Dorsolateral prefrontal cortex (tissue), 122 donors: ENCODE measurements at places on chromosomes 16 and 17.

DNA sequence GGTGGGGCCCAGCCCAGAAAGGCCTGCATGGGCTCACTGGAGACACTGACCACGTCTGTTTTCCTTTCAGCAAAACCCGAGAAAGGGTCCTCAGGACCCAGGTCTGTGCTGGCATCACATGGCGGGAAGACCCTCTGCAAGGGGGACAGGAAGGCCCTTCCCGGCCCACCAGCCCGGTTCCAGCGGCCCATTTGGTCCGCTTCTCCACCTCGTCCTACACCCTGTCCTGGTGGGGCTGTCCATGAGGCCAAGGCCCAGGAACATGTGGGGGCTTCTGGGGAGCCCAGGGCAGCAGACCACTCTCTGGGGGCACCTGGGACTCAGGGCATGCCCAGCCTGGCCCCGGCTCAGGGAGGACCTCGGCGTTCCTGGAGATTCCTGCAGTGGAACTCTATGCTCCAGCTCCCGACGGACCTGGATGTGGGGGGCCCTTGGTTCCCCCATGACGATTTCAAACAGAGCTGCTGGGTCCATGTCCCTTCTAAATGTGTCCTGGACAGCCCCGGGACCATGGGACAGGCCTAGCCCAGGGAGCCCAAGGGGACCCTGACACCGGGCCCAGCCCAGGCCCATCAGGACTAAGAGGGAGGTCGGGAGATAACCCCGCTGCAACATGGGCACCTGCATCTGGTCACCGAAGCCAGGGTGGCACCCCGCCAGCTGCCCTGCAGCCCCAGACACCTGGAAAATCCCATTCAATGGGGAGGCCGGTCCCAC lies 26.4 kb upstream of the KSR1 start:
- DNase-seq, result no peak

DNA sequence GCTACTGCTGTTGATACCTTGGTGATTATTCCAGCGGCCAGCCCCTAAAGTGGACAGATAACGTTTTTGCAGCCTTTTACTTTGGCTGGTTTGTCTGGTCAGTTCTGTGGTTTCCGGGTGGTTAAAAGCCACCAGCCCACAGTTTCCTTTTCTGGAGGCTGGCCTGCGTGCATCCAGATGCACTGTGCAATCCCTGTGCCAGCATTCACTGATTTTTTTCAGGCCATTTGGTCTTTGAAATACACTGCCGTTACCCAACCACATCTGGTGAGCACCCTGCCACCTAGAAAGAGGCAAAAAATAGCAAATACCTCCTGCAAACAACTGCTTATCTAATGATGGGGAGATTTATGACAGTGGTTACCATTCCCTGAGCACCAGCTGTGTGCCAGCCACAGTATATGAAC lies 797 bp downstream of the NUDT7 start:
- peak; percentile 22 for DNase-seq

DNA sequence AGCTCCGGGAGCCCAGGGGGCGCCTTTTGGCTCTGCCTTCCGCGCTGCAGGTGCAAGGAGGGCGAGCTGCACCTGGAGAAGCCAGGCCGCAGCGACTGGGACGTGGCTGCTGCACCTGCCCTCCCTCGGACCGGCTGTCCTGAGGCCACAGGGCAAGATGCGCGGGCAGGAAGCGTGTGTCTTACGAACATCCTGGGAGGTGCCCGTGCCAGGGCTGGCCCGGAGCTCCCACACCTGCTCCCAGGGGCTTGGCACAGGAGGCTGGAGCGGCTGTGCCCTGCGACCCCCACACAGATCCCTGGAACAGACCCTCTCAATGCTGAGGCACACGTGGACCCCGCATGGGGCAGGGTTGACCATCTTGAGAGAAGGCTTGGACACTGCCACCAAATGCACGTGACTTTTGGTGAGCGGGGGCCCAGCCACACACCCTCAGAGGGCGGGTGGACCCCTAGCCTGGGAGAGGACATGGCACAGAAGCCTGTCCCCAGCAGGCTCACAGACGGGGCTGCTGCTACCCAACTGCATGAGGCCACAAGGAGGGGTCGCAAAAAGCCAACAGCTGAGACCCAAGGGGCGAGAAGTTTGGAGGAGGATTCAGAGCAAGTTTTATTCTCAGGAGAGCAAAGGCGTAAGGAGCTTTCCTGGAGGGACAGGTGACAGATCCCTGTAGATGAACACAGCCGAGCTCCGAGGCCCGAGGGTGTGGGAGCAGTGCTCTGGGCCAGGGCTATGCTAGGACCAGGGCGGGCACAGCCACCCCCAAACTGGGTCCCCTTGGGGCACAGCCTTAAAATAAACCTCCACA lies 11.4 kb downstream of the NDUFAF8 start:
- DNase-seq, result no peak

GRCh38 chr17:82050152-82050760 lies 1.4 kb downstream of the RFNG start:
- no peak for DNase-seq

- no peak for DNase-seq
Measured at GRCh38 chr17:77961741-77962140, 3.2 kb downstream of the TNRC6C start.

DNA sequence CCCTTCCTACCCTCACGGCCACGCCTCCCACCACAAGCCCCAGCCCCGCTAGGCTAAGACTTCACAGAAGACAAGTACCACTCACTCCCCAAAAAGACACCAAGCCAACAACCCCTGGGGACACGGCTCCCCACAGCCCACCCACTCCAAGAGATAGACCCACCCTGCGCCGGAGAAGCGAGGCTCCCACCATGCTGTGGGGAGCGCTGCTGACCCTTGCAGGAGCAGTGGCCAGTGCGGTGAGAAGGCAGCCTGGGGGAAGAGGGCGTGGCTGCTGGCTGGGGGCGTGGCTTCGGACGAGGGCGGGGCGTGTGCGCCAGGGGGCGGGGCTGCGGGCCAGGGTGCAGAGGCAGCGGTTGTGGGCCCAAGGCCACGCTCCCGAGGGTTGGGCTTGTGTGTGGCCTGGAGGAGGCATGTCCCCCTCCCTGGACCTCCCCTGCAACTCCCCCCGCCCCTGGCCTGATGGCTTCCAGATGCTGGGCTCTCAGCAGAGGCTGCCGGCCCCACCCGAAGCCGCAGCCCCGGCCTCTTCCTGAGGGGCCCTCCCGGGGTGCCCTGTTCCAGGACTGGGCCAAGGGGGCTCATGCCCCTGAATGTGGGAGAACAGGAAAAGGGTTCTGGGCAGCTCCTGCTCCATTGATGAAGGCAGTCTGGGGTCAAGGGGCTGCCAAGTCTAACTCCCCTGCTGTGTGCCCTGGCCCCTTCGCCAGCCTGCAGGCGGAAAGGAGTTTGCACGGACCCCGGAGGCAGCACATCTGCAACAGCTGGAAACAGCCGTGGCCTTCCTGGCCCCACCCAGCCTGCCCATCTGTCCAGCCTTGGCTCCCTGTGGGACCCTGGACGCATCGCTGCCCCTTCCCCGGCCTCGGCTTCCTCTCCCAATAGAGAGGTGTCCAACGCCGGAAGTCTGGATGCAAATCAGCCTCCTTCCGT lies 9.1 kb downstream of the TFAP4 start:
- DNase-seq, result no peak

DNA sequence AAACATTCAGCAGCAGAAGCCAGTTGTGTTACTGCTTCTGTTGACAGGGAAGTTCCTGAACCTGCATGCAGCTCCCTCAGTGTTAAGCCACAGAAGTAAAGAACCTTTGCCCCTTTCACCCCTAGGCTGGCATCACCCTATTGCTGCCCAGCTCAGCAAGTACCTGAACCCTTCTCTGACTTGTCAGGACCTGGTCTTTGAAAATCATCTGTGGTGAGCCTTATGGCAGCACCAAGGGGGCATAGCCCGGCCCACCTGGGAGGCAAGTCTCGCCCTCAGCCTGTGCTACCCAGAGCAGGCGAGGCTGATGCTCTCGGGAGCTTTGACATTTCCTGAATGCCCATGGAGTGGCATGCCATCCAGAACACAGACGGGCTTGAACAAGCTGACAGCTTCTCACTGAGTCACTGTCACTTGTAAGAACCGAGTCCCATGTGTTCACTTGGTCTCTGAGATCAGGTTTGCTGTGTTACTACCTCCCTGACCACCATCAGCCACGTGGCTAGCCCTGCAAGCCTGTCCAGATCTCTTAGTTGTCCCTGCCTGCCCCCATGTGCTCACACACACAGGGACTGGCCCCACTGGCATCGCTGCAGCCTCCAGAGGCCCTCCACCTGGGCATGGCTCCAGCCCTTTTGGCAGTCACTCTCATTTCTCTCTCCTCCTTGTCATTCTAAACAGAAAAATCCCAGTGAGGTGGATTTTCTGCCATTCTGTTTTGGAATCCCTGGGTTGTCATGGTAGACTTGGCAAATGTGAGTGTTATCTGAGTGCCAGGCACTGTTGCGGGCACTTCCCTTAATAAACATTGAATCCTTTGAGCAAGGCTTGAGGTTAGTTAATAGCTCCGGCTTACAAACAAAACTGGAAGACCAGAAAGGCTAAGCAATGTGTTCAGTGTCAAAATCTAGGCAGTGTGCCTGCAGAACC lies 2.9 kb upstream of the CARMIL2 start:
- DNase-seq, result peak; percentile 65

- peak; percentile 25 for DNase-seq
Measured at GRCh38 chr16:2429771-2430663, 770 bp downstream of the CCNF start.

DNA sequence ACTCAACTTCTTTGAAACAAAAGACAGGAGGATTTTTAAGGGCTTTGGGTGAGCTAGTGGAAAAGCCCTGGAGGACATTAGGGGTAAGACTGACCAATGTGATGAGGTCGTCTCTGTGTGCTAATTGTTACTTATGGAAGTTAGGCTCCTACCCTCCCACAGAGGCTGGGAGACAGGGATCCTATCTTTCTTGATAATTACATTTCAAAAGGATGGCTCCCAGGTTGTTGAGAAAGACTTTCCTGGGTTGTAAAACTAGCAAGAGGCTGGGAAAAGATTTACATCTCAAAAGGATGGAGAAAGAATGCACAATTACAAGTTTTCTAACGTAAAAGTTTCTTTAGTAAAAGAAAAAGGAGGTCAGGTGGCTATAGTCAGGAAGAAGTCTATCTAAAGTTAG lies 605.8 kb upstream of the GOT2 start:
- DNase-seq, result no peak

DNA sequence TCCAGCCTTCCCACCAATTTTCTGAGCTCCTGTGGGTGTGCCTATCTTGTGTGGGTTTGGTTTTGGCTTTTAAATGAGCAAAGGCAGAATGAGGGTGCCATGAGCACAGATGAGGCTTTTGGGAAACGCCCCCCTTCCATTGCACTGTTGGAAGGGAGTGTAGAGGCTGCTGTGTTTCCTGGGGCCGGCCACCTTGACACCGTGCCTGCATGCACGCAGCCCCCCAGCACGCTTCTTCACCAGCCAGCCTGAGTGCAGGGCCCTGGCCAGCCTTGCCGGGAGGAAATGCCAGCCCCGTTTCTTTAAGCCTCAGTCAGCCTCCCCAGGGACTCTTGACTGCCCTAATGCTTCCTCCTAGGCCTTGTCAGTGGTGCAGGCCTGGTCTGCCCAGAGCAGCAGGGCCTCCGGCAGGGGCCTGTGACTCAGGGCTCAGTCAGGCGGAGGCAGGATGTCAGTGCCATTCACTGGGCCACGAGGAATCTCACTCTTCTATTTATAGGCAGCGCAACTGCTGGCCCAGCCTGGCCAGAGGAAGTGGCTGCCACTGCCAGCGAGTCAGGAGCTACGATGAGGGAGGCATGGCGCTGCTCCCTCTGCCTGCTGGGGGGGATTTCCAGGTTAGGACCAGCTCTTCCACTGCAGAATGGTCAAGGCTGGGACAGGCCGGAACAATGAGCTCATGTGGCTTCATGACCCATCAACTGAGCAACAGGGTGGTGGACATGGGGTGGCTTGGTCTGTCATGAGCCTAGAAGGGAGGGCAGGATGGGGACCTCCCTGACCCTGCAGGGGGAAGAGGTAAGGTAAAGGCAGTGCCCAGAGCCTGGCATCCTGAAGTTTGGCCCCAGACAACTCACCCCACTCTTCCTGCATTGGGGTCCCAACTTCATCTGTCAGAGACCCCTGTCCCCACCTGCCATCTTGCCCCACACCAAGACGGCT lies 205.2 kb downstream of the RAB11FIP4 start:
- DNase-seq, result no peak

DNA sequence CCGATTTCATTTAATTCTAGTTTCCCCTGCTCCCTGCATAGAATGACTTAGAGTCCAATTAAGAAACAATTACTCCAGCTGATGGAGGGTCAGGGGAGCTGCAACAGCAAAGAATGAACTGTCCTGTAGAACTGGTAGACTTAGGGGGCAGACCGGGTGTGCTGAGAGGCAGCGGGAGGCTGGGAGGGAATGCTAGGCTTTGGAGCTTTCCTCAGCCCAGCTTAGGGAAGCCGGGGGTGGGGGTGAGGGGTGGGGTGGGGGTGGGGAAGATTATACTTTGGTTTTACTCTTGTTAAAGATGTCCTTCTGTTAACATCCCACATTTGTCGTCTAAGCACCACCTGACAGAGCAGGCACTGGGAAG lies 458.6 kb upstream of the ASIC2 start:
- no peak for DNase-seq

DNA sequence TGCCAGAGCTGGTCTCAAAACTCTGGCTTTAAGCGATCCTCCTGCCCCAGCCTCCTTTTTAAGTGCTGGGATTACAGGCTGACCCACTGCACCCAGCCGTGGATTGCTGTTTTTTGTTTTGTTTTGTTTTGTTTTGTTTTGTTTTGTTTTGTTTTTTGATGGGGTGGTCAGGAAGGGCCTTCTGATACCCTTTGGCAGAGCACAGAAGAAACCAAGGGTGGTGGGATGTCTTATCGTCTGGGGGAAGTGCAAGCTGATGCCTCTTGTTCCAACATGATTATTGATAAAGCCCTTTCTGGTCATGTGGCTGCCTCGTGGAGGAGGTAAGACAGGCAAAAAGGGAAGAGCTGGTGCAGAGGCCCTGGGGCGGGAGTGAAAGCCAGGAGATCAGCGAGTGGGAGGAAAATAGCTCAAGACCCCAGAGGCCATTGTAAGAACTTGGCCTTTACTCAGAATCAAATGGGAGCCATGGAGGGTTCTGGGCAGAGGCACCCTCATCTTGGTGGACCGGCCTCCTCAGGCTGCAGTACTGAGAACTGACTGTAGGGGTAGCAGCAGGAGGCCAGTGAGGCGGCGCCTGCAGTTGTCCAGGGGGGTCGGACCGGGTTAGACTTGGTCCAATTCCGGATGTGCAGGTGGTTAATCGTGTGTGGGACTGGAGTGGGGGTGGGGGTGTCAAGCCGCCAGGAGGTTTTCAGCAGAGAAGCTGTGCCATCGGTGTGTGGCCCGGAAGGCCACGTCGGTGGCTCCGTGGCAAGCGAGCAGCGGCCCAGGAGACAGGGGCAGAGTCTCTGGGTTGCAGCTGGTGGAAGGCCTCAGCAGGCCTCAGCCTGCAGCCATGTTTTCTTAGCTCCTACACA lies 84.4 kb upstream of the GSE1 start:
- DNase-seq, result no peak

DNA sequence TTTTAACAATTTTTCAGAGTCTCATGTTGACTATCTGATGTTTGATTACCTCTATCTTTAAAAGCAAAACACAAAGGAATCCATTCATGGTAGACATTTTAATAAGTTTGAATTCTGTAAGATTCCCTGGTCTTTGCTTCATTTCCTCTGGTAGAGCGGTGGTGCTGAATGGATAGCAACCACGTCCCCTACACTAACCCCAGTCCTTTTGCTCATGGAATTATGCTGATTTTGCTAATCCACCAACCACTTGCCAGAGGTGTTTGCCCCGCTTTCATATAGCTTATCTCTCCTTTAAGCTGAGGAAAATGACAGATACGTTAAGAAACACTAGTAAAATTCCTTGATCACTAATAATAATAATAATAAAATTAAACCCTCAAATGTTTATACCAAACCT lies 9.5 kb downstream of the KCNJ16 start:
- no peak for DNase-seq

- DNase-seq, result no peak
Measured at GRCh38 chr16:83830769-83831455, 23.1 kb downstream of the HSBP1 start.

- DNase-seq, result no peak
Measured at GRCh38 chr16:68362947-68363657, 52.3 kb downstream of the PRMT7 start.
